ENCODE measurements at places on chromosomes 5 and 9.

- DNase-seq: no peak
These were observed 78.7 kb downstream of the RFX3 start for GRCh38 chr9:3447143-3447542.

GRCh38 chr5:123091298-123092222 lies 2.5 kb downstream of the PRDM6 start:
- no peak for DNase-seq

- no peak for DNase-seq
These were observed 12.4 kb downstream of the MORN5 start for GRCh38 chr9:122172131-122172530.

- DNase-seq: no peak
These were observed 599 bp upstream of the MOCS2 start for GRCh38 chr5:53110156-53110555.

DNA sequence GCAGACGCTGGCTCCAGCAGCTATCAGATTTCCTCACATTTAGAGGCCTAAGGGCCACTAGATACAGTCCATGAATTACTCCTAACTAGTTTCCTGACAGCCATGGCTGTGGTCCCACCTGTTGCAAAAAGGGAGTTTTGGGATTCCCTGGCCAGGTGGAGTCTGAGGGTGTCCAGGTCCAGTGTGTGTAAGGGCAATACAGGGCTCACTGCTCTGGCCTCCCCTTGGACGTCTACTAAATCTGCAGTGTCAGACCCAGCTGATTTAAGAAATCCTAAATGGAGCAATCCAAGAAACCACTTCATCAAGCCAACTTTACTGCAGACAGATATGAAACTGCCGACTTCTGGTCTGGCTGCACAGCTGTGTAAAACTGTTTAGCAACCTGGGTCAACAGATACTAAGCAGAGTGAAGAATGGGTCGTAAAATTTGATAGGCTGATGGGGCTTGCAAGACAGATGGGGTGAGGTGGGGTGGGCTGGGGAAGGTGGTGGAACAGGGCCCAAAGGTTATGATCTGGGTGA lies 116.4 kb downstream of the GADD45G start:
- DNase-seq: no peak
